ENCODE measurements at places on chromosomes 1 and 21.

GRCh38 chr1:91402023-91402422 lies 2.6 kb downstream of the HFM1 start:
- no peak for DNase-seq

DNA sequence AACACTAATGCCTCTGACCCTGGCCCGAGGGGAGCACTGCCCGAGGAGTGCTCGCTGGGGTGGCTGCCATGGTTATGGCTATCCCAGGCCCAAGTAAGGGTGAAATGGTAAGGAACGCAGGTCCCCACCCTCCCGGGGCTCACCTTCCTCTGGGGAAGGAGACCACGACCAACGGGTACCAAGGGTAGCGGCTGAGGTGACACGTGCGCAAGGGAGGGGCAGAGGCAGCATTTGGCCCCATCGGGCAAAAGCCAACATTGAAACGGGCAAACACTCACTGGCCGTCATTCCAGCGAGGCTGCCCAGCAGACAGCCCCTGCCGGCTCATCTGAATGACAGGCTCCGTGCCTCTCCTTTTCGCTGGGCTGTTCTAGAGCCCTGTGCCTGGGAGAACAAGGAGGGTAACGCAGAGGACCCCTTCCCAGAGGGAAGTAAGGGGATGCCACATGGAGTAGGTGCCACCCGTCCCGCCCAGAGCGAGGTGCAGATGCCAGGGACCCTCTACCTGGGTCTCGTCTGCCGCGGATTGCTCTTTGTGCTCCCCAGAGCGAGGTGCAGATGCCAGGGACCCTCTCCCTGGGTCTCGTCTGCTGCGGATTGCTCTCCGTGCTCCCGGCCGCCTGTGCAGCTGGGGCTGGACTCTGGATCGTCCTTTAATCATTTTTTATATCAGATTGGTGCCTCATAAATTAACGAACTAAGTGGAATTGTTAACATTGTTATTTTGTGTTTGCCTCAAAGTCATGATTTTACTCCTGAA lies 16.2 kb downstream of the ACTRT2 start:
- DNase-seq: no peak

DNA sequence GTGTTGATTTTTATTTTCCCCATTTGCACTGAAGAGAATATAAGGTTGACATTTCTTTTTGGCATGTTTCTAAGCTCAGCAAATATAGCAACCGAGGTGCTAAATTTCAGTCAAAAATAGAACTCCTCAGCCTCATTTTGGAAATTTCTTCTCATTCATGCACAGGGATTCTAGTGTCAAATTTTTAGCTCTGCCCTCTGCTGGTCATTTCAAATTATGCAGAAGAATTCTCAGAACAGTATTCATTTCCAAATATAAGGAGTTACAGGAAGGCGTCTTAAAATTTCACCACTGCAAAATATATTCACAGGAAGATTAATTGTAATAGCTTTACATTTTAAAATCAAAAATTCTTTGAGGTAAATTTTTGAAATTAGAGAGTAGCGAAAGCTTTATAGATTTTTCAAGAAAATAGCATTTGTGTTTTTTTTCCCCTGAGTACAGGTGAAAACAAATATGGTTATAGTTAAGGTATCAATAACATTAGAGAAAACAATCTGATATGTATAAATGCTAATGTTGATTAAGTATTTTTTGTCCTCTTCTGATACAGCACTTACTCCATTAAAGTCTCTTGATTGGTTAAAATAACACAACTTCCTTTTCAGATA lies 57.9 kb downstream of the FMN2 start:
- no peak for DNase-seq

- DNase-seq: no peak
Measured at GRCh38 chr1:90452491-90452890, 264.6 kb downstream of the BARHL2 start.

- peak; percentile 51 for DNase-seq
Measured at GRCh38 chr1:154474802-154475201, 27.2 kb upstream of the TDRD10 start.

- DNase-seq: no peak
Measured at GRCh38 chr1:15936025-15936424, 39.9 kb downstream of the ZBTB17 start.

DNA sequence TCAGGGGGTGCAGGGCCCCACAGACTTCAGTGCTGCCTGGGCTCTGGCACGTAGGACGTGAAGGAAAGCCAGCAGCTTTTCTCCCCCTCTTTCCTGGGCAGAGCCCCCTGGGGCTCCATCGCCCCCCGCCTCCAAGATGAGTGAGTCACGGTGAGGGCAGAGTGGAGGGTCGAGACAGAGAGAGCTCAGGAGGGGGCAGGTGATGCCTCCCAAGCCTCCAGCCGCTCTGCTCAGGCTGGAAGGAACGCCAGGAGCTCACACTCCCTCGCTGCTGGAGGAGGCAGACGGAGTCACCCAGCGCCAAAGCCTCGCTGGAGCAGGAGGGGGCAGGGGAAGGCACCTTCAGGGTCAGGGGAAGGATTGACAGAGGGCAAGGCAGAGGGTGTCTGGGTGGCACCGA lies 119.5 kb downstream of the CASZ1 start:
- DNase-seq: no peak

- DNase-seq: no peak
Measured at GRCh38 chr1:91578320-91579109, 77.9 kb downstream of the CDC7 start.

- no peak for DNase-seq
Measured at GRCh38 chr1:7426780-7427604, 344.1 kb upstream of the VAMP3 start.

DNA sequence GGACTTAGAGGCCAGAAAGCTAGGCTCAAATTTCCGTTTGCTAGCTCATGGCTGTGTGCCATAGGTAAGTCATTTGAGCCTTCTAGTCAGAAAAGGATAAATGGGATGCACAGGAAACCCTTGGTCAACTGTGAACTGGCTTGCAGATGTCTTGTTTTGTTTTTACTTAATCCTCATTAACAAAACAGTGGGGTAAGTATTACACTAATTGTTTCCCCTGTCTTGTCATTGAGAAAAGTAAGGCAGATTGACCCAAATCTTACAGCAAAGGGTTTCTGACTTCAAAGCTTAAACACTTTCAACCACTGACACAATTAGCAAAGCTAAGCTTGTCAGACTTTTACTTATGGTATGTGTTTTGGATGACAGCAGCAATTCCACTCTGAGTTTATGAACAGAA lies 291.3 kb downstream of the NTNG1 start:
- DNase-seq: no peak

GRCh38 chr1:66395202-66396061 lies 138.5 kb upstream of the SGIP1 start:
- DNase-seq: no peak

DNA sequence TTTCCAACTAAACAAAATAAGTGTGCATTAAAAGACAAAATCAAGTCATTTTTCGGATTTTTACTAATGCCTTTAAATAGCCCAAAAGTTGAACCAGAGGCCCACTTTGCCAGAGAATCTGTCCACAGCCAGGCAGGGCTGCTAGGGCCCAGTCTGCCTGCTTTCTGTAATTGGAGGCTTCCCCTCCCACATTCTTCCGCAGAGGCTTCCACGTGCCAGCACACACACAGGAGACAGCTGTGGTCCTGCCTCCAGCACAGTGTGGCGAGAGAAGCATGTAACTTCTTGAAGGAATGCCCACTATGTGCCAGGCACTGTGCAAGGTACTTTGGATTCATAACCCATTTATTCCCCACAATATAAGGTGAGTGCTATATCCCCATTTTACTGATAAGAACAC lies 11.3 kb upstream of the PDZK1IP1 start:
- DNase-seq: no peak

Measured in hypothalamus (tissue), 51 donors.